ENCODE measurements at places on chromosomes 4 and X.

- no peak for DNase-seq
Measured at GRCh38 chrX:67648361-67648760, 104.5 kb downstream of the AR start.

- no peak for DNase-seq
Measured at GRCh38 chr4:128322986-128323385, 35.4 kb upstream of the PGRMC2 start.

GRCh38 chr4:150543042-150543441 is 38.9 kb upstream of the MAB21L2 start:
- no peak for DNase-seq

GRCh38 chrX:91079342-91080114 is 355.1 kb upstream of the PABPC5 start:
- DNase-seq, result no peak

DNA sequence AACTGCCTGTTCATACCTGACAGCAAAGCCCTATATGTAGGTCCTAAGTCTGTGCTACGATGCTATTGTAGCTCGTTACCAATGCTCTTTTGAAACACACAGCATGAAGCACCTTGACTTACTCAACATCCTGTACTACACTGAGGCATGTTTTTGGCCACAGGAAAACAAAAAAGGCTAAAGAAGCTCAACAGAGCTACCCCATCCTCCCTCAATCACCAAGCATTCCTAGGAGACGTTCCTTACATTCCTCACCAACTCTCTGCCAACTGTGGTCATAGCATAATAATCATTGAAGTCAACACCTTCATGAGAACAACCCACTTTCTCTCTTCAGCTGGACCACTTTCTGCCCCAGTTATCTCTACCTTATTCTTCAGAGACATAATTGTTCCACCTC is 73.7 kb upstream of the SLC25A43 start:
- no peak for DNase-seq

DNA sequence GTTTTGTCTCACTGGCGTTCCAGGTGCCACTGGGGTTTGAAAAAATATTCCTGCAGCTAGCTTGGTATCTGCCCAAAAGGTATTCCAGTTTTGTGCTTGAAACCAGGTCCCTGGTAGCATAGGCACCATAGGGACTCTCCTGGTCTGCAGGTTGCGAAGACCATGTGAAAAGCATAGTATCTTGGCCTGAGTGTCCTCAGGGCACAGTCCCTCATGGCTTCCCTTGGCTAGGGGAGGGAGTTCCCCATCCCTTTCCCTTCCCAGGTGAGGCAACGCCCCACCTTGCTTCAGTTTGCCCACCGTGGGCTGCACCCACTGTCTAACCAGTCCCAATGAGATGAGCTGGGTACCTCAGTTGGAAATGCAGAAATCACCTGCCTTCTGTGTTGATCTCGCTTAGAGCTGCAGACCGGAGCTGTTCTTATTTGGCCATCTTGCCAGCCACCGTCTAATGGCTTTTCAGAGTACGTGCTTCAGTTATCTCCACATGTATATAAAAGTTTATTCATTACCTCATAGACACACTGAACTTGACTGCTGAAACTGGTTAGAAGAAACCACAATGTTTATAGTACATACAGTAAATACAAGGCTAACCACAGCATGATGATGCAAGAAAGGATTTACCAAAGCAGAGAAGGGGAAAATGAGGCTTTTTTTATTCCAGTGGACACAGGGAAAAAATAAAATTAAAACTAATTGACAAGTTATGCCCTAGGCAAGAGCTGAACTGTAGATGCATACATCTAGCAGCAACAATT is 10.6 kb downstream of the PBDC1 start:
- no peak for DNase-seq

DNA sequence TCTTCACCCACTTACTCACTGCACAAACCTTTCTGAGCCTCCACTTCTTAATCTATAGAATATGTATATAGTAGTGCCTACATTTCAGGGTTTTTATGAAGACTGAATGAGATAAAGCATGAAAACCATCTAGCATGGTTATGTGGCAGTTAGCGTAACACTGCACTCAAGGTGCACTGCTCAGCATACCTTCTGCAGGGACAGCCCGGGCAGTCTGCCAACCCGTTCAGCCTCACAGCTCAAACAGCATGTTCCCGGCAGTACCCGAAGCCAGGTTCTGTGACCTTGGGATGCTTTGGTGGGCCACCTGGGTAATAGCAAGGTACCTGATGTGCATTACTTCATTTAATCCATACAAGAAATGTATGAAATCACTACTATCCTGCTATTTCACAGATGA is 81.4 kb downstream of the DOCK11 start:
- no peak for DNase-seq

DNA sequence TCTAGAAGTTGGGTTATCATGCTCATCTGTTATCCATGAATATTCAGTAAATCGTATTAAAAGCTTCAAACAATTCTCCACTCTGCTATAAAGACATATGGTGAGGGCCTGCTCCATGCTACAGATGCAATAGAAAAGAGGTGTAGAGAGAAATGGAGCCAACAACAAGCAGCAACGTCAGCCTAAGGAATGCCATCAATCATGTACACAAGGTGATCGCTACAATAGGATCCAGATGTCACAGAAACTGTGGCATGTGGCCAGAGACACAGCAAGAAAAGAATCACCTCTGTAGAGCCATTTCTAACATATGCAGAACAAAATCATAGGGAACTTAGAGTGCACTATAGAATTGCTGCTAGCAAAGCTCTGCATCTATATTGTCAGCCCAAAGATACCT is 1188.1 kb downstream of the PCDH7 start:
- no peak for DNase-seq

- DNase-seq, result no peak
Measured at GRCh38 chr4:177574446-177574845, 132.2 kb upstream of the AGA start.

GRCh38 chrX:97229318-97229717 is 345.6 kb downstream of the RPA4 start:
- DNase-seq, result no peak

GRCh38 chr4:185412412-185412811 is 13.4 kb downstream of the UFSP2 start:
- no peak for DNase-seq

DNA sequence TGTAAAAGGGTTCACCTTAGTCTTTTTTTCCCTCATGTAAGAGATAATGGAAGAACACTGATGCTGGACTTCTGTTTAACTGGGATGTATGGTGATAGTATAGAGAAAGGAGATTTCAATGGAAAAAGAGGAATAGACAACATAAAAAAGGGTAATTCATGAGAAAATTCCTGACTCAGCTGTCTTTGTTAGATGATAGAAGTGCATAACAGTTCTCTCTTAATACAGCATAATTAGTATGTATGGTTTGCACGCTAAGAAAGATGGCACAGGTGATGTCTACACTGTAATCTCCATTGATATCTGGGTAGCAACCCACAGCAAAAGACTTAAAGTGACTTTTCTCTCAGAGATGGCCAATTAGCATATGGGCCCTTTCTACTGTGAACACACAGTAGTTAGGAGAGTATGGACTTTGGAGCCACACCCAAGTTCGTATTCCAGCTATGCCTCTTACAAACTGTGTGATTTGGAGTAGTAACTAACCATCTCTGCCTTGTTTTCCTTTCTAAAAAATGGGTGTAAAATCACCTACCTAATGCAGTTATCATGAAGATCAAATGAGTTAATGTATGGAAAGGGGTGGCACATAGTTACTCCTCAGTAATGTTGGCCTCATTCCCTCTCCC is 149.3 kb downstream of the PDE5A start:
- no peak for DNase-seq

DNA sequence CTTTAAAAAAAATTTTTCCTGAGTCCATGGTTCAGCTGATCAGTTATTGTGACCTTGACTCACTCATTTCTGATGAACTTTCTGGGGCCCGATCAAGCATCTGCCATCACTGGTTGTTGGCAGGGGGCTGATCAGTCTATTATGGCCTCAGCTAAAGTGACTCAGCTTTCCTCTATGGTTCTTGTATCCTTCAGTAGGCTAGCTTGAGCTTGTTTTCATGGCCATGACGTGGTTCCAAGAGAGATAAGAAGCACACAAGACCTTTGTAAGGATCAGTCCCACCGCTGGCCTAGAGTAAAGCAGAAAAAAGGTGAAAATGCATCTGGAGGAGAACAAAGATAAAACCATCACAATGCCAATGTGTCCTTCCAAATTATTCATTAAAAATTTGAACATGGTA is 29.8 kb upstream of the EPGN start:
- DNase-seq, result no peak

DNA sequence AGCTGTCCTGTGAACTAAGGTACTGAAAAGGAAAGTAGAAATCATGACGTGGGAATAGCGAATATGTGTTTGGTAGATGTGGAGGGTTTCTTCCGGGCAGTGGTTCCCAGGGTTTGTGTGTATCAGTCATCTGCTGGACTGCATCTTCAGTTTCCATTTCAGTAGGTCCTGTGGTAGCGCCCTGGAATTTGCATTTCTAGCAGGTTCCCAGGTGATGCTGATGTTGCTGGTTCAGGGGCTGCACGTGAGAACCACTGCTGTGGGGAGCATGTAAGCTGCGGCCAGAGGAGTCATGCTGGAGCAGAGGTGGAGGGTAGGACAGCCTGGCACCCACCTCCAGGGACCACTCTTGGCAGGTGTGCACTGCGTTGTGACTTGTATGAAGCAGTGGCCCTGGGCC is 47.1 kb downstream of the ARHGAP10 start:
- no peak for DNase-seq

- no peak for DNase-seq
Measured at GRCh38 chr4:47482326-47482725, 2.7 kb upstream of the ATP10D start.

- no peak for DNase-seq
Measured at GRCh38 chr4:33850371-33850902, 2393.9 kb downstream of the ARAP2 start.

GRCh38 chrX:19514791-19515614 is at the start of gene MAP3K15:
Gene MAP3K15, minus strand, starts transcription at chrX:19515508. Its CDS starts 247 bp downstream, at chrX:19515261.
- DNase-seq, result peak; percentile 4

DNA sequence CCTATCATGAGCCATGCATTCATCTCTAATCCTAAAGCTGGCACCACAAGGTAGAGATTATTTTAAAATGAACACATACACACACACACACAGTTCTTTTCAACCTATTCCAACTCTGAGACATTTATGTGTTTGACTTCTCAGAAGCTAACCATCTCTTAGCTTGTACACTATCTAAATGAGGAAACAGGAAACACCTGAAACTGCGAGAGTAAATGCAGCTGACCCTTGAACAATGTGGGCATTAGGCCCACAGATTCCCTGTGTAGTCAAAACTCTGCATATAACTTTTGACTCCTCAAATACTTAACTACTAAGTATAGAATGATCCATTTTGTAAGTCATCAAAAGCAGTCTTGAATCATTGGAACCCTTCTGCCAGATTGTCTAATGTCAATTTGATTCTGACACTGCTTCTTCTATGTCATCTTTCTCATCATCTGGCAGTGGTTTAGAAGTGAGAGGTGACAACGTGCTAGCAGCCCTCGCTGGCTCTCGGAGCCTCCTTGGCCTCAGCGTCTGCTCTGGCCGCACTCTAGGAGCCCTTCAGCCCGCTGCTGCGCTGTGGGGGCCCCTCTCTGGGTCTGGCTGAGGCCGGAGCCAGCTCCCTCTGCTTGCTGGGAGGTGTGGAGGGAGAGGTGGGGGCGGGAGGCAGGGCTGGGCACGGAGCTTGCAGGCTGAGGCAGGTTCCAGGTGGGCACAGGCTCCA is 21.4 kb upstream of the IL15 start:
- DNase-seq, result no peak

- no peak for DNase-seq
Measured at GRCh38 chrX:153379971-153380581, 21.1 kb downstream of the PNMA6E start.
